ENCODE measurements at places on chromosomes 2 and 18. TPM values are rescaled to one million over a fixed set of nuclear protein-coding genes. Genes with fewer than 3 reads are reported as not detected.

RAX gene
- total RNA-seq, result not detected

GCC2 gene
- total RNA-seq, result 16.0 TPM

TUBB8B gene
- total RNA-seq, result 0.11 TPM

SATB2 gene
- total RNA-seq, result 1.4 TPM

SPATA3 gene
- not detected for total RNA-seq

ZNF385B gene
- total RNA-seq, result not detected

GNLY gene
- total RNA-seq, result not detected

RTTN gene
- 18.4 TPM for total RNA-seq

PNKD gene
- total RNA-seq, result 19.1 TPM

CRYGD gene
- total RNA-seq, result not detected

TMEM169 gene
- total RNA-seq, result 0.22 TPM

MC4R gene
- total RNA-seq, result not detected

SLC4A5 gene
- 0.11 TPM for total RNA-seq
